Iris pigment epithelial cell (primary cell): ENCODE measurements at places on chromosomes 7 and 10.
A peak's percentile ranks its signal among the peaks of the same experiment; 100 is the strongest.

DNA sequence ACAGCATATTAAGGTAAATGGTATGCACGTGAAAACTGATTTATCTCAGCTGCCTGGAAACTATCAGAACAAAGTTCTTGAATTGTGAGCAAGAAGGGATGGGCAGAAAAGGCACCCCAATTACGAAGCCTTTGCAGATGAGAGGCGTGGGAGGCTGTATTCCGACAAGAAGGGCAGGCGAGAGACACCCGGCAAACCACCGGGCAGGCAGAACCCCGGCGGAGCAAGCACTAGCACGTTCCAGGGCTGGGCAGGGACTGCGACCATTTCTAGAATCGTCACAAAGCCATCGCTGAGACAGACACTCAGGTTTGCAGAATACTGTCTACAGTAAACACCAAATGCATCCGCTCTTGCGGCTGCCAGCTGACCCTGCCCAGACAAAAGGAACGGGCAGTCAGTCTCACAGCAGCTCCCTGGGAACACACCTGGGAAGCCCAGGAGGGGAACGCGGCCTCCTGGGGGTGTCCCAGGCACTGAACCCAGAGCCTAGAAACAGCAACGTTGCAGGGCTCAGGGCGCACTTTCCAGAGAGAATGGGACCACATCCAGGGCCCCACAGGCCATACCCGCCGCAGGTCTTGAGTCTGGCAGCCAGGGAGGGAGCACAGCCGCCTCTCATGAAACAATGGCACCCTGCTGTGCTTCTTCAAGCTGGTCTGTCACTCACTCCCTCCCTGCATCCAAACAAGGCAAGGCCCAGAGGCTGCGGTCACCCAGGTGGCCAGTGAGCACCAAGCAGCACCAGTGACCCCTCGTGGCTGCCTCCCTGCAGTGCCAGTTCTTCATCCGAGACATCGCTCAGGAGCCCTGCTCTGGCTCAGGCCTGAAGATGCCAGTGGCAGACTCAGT, 261.9 kb downstream of the PTPRN2 start:
- DNase-seq, result peak; percentile 26

- DNase-seq, result no peak
These were observed 122.3 kb upstream of the MDFIC start for GRCh38 chr7:114799628-114800028.

DNA sequence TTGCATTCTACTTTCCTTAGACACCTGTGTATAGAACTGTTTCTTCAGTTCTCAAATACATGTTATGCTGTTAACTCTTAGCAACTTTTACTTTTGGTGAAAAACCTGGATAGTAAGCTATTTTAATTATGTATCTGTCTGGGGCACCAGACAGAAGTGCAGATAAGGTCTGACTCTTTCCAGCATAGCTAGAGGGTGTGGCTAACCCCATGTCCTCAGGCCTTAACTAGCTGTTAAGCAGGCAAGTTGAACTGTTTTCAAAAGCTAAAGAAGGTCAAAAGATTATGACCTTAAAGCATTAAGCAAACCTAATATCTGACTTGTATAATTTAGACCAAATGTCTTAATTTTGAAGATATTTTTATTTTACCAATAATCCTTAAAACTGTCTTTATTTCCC, 45.1 kb upstream of the INHBA start:
- DNase-seq, result no peak

DNA sequence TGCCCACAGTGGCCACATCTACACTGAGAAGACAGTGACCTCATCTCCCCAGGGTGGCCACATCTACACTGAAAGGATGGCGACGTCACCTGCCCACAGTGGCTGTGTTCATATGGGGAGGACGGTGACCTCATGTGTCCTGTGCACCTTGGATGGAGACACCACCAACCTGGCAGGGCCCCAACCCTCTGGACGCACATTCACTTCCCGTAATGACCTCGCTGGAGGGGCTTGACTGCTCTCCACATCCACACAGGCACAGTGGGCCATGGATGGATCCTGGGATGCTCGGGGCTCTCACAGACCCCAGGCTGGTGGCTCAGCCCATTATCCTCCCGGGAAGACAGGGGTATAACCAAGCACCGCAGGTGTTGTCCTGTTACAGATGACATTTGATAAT, 69.7 kb upstream of the BTBD16 start:
- DNase-seq, result no peak

DNA sequence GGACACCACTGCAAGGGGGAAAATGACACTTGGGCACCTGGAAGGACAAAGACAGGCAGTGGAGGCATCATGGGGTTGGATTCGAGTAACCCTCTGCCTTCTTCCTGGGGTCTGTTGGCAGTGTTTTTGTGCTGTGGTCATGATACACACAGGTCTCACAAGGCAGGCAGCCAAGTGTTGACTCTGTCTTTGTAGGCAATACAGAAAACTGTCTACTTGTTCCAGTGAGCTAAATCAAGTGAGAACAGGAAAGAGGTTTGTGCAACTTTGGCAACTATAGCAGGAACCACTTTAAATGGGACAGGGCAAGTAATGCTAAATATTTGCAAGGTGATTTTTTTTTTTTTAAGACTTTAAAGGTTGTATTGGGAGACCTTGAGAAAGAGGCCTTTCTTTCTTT, 578.6 kb upstream of the GALNT17 start:
- no peak for DNase-seq

DNA sequence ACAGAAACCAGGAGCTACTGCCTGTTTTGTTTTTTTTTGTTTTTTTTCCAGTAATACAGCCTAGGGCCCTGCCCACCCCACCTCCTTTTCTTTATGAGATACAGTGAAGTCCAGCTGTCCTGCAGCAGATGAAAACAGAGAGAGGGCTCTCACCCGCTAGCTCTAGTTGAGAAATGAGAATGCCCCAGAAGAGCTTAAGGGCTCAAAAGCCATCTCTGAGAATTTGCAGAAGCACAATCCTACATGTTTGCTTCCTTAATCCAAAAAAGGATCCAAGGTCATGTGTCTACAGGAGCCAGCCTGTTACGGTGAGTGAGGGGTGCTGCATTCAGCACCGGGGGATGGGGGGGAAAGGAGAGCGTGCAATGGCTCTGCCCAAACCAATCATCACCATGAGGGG, 122.7 kb downstream of the KCNMA1 start:
- DNase-seq, result no peak
